K562 (cell line): ENCODE measurements at places on chromosomes 13 and 19. TPM values are rescaled to one million over a fixed set of nuclear protein-coding genes. Genes with fewer than 3 reads are reported as not detected.

FFAR1 gene
- total RNA-seq, result not detected in 2 replicates

LILRB4 gene
- not detected in 2 replicates for total RNA-seq

KLF5 gene
- total RNA-seq, result 0.58 and 0.74 TPM in 2 replicates

RGL3 gene
- 0.40 and 0.58 TPM in 2 replicates for total RNA-seq

IL11 gene
- not detected in 2 replicates for total RNA-seq

PTGIR gene
- total RNA-seq, result 1.4 and 1.9 TPM in 2 replicates

FAM83E gene
- 0.71 and 1.3 TPM in 2 replicates for total RNA-seq

CTXN1 gene
- total RNA-seq, result 37.4 and 38.9 TPM in 2 replicates

ZNF492 gene
- total RNA-seq, result 0.07 and 0.13 TPM in 2 replicates

LRP3 gene
- total RNA-seq, result 0.04 and 0.29 TPM in 2 replicates

SIGLEC14 gene
- not detected in 2 replicates for total RNA-seq

KIR2DL1 gene
- not detected in 2 replicates for total RNA-seq

STXBP2 gene
- total RNA-seq, result 136 and 163 TPM in 2 replicates

ATP12A gene
- total RNA-seq, result not detected in 2 replicates

ZNF865 gene
- total RNA-seq, result 18.6 and 18.8 TPM in 2 replicates

CCDC106 gene
- total RNA-seq, result 27.5 and 28.2 TPM in 2 replicates

C3 gene
- total RNA-seq, result 8.0 and 10.6 TPM in 2 replicates

PSG4 gene
- not detected in 2 replicates for total RNA-seq

KCNN4 gene
- 26.6 and 28.6 TPM in 2 replicates for total RNA-seq

BEST2 gene
- not detected in 2 replicates for total RNA-seq

CYP4F2 gene
- total RNA-seq, result 0.22 and 0.51 TPM in 2 replicates

CACNA1A gene
- total RNA-seq, result 0.04 TPM in 1 of 2 replicates, not detected in the other

PDE4C gene
- 0.29 and 0.45 TPM in 2 replicates for total RNA-seq

ADM5 gene
- total RNA-seq, result 5.4 and 7.0 TPM in 2 replicates

TMC4 gene
- 0.36 and 0.51 TPM in 2 replicates for total RNA-seq

NEK5 gene
- 0.11 and 0.33 TPM in 2 replicates for total RNA-seq

TEKTIP1 gene
- total RNA-seq, result 0.29 and 0.66 TPM in 2 replicates

CASP14 gene
- total RNA-seq, result not detected in 2 replicates

ADPRHL1 gene
- 0.31 and 0.54 TPM in 2 replicates for total RNA-seq

KCNK6 gene
- 0.18 and 0.31 TPM in 2 replicates for total RNA-seq

CGB3 gene
- not detected in 2 replicates for total RNA-seq

GADD45GIP1 gene
- 47.3 and 48.8 TPM in 2 replicates for total RNA-seq

LTBP4 gene
- total RNA-seq, result 148 and 160 TPM in 2 replicates

CEACAM3 gene
- not detected in 2 replicates for total RNA-seq

ICAM1 gene
- total RNA-seq, result 22.3 and 22.6 TPM in 2 replicates

FKBP8 gene
- 228 and 236 TPM in 2 replicates for total RNA-seq

LAIR1 gene
- total RNA-seq, result 0.20 and 0.24 TPM in 2 replicates

TMEM255B gene
- 0.72 and 0.75 TPM in 2 replicates for total RNA-seq

RFPL4AL1 gene
- not detected in 2 replicates for total RNA-seq

SLC27A5 gene
- 58.2 and 67.5 TPM in 2 replicates for total RNA-seq

CEACAM19 gene
- 0.09 and 0.29 TPM in 2 replicates for total RNA-seq

SPC24 gene
- 106 and 111 TPM in 2 replicates for total RNA-seq

C19orf33 gene
- not detected in 2 replicates for total RNA-seq

UQCRFS1 gene
- total RNA-seq, result 59.1 and 59.7 TPM in 2 replicates

EBI3 gene
- total RNA-seq, result 0.22 TPM in 1 of 2 replicates, not detected in the other

DCT gene
- total RNA-seq, result 0.34 and 0.66 TPM in 2 replicates

IFNL1 gene
- not detected in 2 replicates for total RNA-seq

SIN3B gene
- total RNA-seq, result 34.2 and 34.6 TPM in 2 replicates

VMAC gene
- total RNA-seq, result 2.1 and 2.3 TPM in 2 replicates

CXCL17 gene
- not detected in 2 replicates for total RNA-seq

TICAM1 gene
- total RNA-seq, result 11.5 and 11.6 TPM in 2 replicates

CERS1 gene
- total RNA-seq, result 1.5 and 1.7 TPM in 2 replicates

CEACAM21 gene
- 0.18 TPM in 2 replicates for total RNA-seq

ADGRE3 gene
- not detected in 2 replicates for total RNA-seq

MRI1 gene
- total RNA-seq, result 45.8 and 47.3 TPM in 2 replicates

SLC8A2 gene
- total RNA-seq, result 0.60 and 0.66 TPM in 2 replicates
